Activated CD4-positive, alpha-beta memory T cell treated with anti-CD3 and anti-CD28 coated beads, Interleukin-2, amount 10 ng/mL, durations not matched to agents 7 days and 5 days (primary cell): ENCODE measurements at places on chromosomes 7 and 10.

- no peak for DNase-seq
Measured at GRCh38 chr10:85618841-85619240, 747.8 kb downstream of the GRID1 start.

DNA sequence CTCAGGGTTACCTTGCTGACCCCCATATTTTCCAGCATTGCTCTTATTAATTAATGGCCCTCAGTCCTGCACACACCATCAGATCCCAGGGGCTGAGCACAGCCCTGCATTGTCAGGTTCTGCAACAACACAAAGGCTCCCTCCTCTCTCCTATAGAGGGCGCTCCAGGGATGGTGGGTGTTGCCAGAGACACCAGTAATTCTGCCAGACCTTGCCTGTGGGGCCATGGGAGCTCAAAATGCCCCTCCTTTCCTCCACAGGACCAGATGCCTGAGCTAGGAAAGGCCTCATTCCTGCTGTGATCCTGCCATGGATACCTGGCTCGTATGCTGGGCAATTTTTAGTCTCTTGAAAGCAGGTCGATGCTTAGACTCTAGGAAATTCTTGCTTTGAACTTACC, 42.8 kb upstream of the PRSS58 start:
- DNase-seq: peak; percentile 36

DNA sequence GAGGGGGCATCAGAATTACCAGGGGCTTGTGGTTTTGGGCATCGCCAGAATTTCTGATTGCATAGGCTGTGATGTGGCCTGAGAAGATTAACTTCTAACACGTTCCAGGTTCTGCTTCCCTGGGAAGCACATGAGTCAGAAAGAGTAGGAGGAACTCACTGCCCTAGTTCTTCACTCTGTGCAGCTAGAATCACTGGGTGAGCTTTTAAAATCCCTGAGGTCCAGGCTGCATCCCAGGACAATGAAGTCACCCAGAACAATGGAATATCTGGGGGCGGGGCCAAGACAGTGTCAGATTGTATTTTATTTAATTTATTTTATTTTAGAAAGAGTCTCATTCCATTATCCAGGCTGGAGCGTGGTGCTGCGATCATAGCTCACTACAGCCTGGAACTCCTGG, 636.5 kb downstream of the CALN1 start:
- DNase-seq: no peak

- DNase-seq: no peak
Measured at GRCh38 chr10:80187060-80187459, 18.3 kb downstream of the ANXA11 start.

DNA sequence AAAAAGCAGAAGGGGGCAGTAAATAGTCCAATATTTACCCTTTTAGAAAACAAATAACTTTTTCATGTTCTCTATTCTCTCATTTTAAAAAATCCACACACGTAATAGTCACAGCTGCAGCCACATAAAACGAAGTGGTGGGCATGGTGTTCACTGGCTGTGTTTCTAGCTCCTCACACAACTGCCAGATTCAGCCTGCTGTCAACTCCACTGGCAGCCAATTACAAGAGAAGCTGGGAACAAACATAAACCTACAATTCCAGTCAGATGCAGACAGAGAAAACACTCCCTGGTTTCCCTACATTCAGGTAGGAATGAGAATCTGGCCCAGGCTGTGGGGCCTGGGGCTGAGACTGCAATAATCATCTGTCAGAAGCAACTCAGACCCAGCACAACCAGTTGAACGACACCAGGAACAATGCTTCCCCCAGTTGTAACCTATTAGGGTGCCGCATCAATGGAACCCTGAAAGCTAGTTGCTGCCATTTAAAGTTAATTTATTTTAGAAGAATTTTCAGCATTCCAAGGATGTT, 29.1 kb downstream of the ERCC6 start:
- no peak for DNase-seq
